ENCODE measurements at places on chromosomes 2 and 18.

GRCh38 chr2:120670771-120671480, 64.7 kb upstream of the GLI2 start:
- no peak for DNase-seq

GRCh38 chr2:241926541-241927311, 57.2 kb downstream of the RTP5 start:
- no peak for DNase-seq

GRCh38 chr2:121189011-121189410, 96.0 kb downstream of the TFCP2L1 start:
- no peak for DNase-seq

GRCh38 chr18:69097349-69097748, 299.5 kb downstream of the CCDC102B start:
- DNase-seq = no peak

DNA sequence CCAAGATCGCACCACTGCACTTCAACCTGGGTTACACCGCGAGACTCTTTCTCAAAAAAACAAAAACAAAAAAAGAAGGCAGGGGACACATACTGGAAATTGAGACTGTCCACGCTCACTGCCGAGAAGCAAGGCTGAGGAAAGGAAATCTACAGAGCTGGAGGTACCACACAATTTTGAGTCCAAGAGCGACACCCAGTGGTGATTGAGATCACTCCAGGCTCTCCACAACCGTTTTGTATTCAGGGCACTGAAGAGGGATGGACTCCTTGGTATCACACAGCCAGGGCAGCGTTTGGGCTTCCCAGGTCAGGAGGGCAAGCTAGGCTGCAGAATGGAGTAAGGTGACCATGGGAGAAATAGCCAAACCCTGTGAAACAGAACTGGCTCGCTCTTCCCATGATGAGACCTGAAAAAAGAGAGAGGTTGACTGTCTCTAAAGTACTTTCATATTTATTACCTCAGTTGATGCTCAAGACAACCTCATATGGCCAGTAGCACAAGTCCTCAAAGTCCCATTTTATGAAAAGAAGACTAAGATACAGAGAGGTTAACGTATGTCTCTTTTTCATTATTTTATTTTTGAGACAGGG, 74.5 kb upstream of the YPEL5 start:
- DNase-seq = peak; percentile 23

GRCh38 chr2:128501006-128501690, 182.5 kb upstream of the HS6ST1 start:
- DNase-seq = no peak

- DNase-seq = no peak
These were observed 41.2 kb upstream of the GCFC2 start for GRCh38 chr2:75751824-75752468.

DNA sequence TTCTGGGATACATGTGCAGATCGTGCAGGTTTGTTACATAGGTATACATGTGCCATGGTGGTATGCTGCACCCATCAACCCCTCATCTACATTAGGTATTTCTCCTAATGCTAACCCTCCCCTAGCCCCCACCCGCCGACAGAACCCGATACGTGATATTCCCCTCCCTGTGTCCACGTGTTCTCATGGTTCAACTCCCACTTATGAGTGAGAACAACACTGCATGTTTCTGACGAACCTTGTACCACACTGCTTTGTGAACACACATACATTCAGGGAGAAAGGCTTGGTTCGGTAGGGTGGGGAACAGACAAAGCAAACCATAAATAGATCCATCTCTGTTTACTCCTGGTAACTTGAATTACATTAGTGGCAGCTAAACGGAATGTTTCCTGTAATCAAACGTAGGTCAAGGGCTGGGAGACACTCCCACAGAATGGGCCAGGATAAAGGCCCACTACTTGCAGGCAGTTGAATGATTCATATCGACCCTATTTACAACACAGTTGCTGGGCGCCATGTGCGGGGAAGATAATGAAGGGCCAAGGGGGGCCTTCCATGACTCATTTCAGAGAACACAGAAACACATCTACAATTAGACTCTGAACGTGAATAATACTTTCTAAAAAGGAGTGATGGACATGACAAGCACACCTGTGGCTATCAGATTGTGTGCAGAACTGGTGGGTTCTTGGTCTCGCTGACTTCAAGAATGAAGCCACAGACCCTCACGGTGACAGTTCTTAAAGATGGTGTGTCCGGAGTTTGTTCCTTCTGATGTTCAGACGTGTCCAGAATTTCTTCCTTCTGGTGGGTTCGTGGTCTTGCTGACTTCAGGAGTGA, 56.8 kb upstream of the KIDINS220 start:
- DNase-seq = no peak

DNA sequence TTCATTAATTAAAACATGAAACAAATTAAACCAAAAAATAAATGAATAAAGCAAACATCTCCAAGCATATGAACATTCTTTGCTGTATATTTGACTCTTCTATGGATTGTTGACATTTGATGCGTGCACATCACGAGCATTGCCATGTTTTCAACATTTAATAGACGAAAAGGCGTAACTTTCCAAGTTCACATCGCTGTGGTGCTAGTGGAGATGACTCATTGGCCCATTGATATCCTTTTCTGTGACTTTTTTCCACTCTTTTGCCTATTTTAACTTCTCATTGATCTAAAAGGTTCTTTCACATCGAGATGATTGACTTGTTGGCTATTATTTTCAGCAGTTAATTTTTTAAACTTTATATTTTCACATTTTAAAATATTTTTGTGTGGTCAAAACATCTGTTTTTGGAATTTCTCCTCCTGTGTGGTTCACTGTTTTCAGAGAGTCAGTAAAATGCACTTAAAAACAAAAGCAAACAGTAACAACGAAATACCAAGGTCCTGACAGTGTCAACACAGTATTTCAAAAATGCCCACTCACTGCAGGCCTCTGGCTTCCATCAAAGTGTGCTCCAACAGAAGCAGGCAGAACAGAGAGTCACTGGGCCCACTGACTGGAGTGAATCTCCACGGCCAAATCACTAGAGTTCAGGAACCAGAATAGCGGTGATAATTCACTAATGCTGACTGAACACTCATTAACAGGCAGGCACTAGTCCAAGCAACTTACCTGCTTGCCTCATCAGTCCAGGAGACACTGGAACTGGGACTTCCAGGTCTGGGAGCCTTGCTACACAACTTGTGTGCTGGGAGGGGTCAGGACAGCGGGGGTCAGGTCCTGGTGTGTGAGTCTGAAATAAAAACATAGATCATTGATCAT, 372.2 kb upstream of the SMIM21 start:
- DNase-seq = no peak

DNA sequence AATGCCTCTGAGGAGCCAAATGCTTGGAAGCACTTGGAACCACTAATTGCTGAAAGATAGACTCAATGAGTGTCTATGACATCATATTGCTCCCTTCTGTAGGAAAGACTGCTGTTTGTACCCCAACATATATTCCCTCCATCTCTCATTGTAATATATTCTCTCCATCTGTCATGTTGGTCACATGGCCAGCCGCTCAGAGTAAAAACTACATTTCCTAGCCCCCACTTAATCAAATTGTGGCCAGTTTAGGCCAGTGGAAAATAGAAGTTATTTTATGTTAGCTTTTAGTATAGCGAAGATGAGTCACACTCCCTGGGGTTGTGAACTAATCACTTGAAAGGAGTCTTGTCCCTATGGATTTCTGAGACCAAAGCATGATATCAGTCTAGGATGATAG, 160.2 kb downstream of the HNMT start:
- DNase-seq = no peak

- DNase-seq = peak; percentile 76
These were observed at the start of gene MBP for GRCh38 chr18:77132369-77133050. MBP (minus strand) TSS chr18:77132783; CDS start chr18:77105261, 27,522 bp downstream.

GRCh38 chr2:675982-676646, 1.1 kb downstream of the TMEM18 start:
- DNase-seq = no peak
